Activated T-cell treated with anti-CD3 and anti-CD28 coated beads, Interleukin-2, amount 50 U/mL, for 72 hours (primary cell): ENCODE measurements at places on chromosomes 2 and 18. TPM values are rescaled to one million over a fixed set of nuclear protein-coding genes. Genes with fewer than 3 reads are reported as not detected.

- no peak for DNase-seq
Observed at GRCh38 chr18:78192054-78192453, 787.6 kb upstream of the SALL3 start.

DNA sequence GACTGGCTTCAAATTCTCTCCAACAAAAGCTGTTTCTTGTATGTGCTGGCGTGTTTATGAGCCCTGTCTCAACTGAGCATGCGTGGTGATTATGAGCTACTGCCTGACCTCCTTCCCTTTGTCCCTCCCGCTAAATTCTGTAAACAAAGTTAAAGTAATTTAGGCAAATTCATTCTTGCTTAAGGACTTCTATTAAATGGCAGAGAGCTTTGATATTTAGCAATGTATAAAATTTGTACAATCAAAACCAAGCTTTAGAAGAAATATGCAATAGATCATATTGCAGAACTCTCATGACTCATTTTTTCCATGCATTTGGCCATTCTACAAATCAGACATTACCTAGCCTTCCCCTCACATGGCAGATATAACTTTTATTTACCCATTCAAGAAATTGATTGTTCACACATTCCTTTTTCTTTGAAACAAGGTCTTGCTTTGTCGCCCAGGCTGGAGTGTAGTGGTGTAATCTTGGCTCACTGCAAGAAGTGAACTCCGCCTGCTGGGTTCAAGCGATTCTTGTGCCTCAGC lies 18.2 kb downstream of the IGFBP2 start:
- DNase-seq: no peak

DNA sequence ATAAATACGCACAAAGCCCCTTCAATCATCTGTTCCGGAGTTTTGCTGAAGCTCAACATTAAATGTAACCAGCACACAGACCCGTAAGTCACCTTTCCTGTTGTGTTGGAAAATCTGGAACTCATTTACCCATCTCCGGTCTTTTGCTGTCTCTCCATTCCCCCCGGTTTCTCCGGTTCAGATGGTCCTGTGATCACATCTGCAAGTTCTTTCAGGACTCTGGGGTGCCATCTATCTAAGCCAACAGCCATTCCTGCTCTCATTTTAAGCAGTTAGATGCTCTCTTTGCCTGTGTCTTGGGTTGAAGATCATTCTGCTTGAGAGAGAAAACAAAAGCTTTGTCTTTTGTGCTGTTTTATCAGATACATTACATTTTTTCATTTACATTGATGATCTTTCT lies 91.7 kb upstream of the TGIF1 start:
- no peak for DNase-seq

GRCh38 chr2:177241711-177242120 lies 22.8 kb downstream of the NFE2L2 start:
- no peak for DNase-seq

GRCh38 chr2:79861059-79861374 lies 348.2 kb downstream of the CTNNA2 start:
- no peak for DNase-seq

DNA sequence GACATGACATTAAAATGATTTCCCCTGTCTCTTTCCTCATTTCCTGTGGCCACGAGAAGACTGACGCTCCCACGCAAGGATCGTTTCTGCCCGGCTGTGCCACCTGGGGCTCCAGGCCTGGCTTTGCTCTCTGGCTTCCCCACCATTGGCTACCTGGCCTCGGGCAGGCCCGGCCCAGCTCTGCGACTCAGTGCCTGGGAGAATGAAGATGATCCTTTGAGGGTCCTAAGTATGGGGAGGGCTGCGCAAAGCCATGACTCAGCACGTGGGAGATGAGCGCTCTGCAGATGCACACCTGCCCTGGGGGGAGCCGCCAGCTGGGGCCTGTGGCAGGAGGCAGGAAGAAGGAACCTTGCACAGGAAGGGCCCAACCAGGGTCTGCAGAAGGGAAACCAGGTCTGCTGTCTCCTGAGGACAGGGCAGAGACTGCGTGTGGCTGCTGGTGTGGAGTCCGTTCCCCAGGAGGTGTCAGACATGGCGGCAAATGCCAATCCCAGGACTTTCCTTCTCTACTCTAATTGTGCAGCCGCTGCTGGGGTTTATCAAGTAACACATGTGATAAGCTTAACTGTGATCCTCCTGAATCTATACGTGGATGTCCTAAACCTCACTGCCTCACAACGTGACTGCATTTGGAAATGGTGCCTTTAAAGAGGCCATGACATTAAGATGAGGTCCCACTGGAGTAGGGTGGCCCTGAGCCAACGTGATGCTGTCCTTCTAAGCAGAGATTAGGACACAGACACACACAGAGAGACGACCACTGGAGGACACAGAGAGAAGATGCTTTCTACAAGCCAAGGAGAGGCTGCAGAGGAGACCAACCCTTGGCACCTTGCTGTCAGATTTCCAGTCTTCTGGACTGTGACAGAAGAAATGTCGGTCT lies 32.9 kb downstream of the MBP start:
- DNase-seq: no peak

DNA sequence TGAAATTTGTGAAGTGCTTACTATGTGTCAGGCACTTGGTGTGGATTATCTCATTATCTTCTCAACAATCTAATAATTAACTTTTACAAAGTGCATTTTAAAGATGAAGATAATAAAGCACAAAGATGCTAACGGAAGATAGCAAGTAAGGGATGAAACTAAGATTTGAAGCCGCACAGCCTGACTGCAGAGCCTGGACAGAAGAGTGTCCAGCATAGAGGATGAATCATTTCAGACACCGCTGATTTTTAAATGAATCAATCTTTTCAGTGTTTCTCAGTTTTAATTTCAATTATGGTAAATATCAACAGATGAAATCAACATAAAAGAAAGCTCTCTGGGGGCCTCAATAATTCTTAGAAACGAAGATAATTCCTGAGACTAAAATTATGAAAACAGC lies 24.5 kb upstream of the STAM2 start:
- DNase-seq: no peak

GRCh38 chr18:42168487-42168886 lies 213.5 kb downstream of the PIK3C3 start:
- no peak for DNase-seq

DNA sequence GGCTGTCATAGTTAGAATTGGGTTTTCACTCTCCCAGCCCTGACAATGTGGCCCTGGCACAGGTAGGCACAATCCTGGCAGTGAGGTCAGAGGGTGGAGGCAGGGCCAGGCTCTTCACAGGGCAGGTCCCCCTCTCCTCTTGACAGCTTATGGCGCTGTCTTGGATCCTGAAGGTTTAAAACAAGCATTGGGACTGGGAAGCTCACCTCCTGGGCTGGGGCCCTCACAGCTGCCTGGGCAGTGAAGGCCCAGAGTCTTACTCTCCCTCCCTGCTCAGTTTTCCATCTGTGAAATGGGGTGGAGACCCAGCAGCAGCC lies 23.3 kb downstream of the LBH start:
- DNase-seq: no peak

DNA sequence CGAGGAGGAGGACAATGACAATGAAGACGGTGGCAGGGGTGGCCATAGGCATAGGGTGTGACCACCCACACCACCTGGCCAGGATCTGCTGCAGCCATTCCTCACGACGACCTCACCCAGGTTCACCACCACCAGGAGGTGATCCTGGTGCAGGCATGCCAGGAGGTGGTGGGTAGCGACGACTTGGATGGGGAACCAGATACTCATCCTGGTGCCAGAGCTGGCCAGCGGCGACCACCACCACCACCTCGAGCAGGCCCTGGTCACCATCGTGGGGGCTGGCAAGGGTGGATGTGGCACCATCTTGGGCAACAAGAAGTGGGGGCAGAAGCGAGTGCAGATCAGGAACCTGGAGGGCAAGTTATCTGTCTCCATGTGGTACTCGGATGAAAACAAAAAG lies 117.1 kb upstream of the NXPH2 start:
- DNase-seq: no peak

GRCh38 chr2:150832686-150833085 lies 345.2 kb upstream of the RND3 start:
- no peak for DNase-seq

DNA sequence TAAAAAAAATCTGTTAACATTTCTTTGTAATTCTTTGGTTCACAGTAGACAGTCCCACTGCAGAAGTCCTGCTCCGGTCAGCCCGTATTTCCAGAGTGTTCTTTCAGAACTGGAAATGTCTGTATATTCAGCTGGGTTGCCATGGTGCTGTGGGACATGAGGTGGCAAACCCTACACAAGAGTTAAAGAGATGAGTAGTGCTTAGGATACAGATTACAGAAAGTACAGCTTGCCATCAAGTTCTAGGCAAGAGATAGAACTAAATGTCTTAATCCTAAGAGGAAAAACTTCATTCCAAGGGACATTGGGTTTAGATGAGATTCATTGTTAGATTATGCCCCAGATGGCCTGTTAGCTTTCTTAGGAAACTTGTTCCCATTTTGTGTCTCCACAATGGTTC lies 60.1 kb downstream of the FMNL2 start:
- no peak for DNase-seq

DNA sequence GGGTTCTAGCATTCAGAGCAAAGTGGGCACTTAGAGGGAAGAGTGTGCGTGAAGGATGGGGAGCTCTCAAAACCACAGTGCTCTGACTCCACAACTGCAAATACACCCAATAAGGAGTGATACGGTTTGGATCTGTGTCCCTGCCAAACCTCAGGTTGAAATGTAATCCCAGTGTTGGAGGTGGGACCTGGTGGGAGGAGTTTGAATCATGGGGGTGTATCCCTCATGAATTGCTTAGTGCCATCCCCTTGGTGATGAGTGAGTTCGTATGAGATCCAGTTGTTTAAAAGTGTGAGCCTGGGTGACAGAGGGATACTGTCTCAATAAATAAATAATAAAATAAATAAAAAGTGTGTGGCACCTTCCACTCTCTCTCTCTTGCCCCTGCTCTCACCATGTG lies 50.3 kb upstream of the CCDC85A start:
- no peak for DNase-seq

DNA sequence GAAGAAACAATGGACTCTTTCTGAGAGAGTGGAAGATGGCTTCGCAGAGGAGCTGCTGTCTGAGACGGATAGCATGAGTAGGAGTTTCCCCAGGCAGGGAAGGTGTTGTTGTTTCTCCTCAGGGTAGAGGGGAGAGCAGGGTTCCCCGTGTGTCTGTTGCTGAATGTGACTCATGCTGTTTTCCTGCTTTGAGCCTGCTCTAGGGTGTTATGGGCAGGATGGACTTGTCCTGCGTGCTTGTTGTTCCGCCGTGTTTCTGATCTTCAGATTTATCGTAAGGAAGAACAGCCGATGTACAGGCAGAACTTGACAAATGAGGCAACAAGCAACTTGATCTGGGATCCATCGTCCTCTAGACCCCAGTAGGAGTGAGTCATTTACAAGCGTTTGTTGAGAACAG lies 19.7 kb upstream of the MYCN start:
- DNase-seq: no peak

DNA sequence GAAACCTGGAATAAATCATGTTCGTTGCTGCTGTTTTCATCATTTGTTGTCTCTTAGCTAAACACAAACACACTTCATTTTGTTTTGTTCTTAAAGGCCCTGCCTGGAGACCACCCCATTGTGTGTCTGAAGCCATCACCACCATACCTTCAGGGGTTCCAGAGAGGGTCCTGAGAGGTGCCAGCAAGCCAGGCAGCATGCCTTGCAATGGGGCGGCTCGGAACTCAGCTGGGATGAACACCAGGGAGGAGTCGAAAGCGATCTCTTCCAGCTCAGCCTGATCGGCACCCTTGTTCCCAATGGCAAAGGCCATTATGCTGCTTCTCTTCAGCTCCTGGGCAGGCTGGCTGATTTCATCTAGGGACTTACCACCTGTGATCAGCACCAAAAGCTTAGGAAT lies 33.2 kb downstream of the COL6A3 start:
- DNase-seq: no peak

- DNase-seq: no peak
Observed at GRCh38 chr2:152348388-152348787, 13.4 kb downstream of the FMNL2 start.

- DNase-seq: no peak
Observed at GRCh38 chr2:177832611-177833433, 239.8 kb downstream of the PDE11A start.

DNA sequence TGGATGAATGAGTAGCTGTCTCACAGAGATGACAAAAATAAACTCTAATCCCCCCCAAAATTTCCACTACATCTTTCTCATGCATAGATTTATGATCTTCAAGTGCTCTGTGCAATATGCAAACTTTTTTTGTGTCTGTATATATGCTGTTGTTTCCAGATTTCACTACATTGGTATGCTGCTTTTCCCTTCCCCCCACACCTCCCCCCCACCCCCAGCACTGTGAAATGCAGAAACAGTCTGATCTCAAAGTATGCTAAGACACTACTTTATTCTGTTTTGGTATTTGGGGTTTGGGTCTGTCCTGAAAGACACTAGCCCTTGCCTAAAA lies 524 bp upstream of the KLHL14 start:
- no peak for DNase-seq

DNA sequence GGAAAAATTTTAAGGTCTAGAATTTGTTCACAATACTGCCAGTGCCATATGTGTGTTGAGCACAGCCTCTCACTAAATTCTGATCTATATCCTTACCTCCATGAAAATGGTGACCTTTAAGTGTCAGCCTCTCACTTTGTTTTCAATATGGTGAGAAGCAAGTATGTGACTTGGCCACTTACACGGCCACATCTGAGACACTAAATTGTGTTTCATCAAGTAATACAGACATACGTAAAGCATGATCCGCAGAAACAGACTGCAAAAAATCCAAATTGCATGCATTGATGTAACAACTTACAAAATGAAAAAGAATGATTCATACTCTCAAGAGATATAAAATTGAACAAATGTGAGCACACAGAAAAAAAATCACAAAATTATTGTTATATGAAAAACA lies 55.2 kb upstream of the UGP2 start:
- DNase-seq: no peak

- no peak for DNase-seq
Observed at GRCh38 chr2:147945660-147946059, 74.9 kb downstream of the ORC4 start.

GRCh38 chr2:236545248-236545658 lies 24.4 kb upstream of the ACKR3 start:
- DNase-seq: no peak

- no peak for DNase-seq
Observed at GRCh38 chr2:165566008-165566407, 96.5 kb downstream of the CSRNP3 start.

DNA sequence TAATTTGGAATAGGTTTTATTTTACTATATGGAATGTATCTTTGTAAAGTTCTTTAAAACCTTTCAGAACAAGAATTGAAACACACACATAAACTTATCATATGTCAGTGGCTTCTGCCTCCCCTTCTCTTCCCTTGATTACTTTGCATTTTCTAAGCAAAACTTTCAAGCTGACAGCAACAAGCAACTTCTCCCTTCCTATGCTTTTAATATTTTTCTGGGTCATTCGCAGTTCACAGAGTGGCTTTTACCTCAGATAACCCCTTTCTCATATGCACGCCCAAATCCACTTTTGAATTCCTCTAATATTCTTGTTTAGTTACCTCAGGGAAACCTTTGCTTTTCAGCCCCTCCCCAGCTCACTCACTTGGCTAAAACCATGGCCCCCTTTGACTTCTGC lies 36.7 kb upstream of the CDC42EP3 start:
- DNase-seq: no peak

GRCh38 chr2:215532844-215533243 lies 97.0 kb upstream of the FN1 start:
- no peak for DNase-seq

LIPG gene
- total RNA-seq: not detected

PCARE gene
- not detected for total RNA-seq

ACTR3 gene
- total RNA-seq: 497 TPM

DUSP19 gene
- 2.8 TPM for total RNA-seq

COMMD1 gene
- total RNA-seq: 34.7 TPM

PLCL1 gene
- total RNA-seq: 3.6 TPM

ABCB11 gene
- not detected for total RNA-seq

REG1B gene
- total RNA-seq: not detected

TXNL4A gene
- total RNA-seq: 92.9 TPM

MYO7B gene
- total RNA-seq: 0.79 TPM

ERMN gene
- total RNA-seq: 3.5 TPM

ZFAND2B gene
- 47.7 TPM for total RNA-seq
